Myocyte (in vitro differentiated cells): ENCODE measurements at places on chromosomes 7 and 10. TPM values are rescaled to one million over a fixed set of nuclear protein-coding genes. Genes with fewer than 3 reads are reported as not detected.

KCNH2 gene
- 6.9 and 8.7 TPM in 2 replicates for total RNA-seq

COL28A1 gene
- 0.88 and 2.2 TPM in 2 replicates for total RNA-seq

VIPR2 gene
- not detected in 2 replicates for total RNA-seq

MEOX2 gene
- total RNA-seq = 2.1 and 2.3 TPM in 2 replicates

- DNase-seq = no peak
Observed at GRCh38 chr7:140455743-140456142, 23.6 kb downstream of the MKRN1 start.

DNA sequence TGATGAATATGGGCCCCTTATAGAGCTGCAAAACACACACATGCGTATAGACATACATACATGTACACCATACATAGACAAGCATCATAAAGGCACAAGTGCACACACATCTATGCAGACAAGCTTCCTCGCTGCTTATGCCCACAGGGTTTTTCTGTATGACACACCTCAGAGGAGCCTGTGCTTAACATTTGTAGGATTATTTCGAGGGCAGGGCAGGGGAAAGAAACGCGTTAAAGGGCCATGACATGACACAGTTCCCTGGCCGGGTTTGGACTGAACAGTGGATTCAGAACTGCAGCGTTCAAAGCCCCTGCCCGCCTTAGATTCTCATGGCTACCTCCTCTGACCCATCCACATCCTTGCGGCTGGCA, 44.8 kb downstream of the CHST3 start:
- DNase-seq = no peak

GRCh38 chr7:100472854-100473499, 6.0 kb downstream of the TSC22D4 start:
- DNase-seq = peak; percentile 61

DNA sequence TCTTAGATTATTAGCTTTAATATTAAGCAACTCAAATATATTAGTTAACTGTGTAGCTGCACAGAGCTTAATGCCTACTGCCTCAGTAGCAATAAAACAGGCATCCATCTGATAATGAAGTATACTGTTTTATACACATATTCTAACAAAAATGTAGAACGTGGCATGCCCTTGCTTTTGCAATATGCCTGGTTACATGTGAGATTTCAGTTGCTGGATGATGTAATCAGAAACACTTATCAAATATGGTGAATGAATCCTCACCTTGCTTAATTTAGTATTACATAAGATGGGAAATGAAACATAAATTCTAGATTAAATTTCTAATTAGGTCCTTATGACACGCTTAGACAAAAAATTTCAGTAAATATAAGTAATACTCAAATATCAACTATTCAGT, 8.0 kb downstream of the DNAJC1 start:
- DNase-seq = no peak

GRCh38 chr7:96135241-96135640, 186.7 kb downstream of the SLC25A13 start:
- no peak for DNase-seq

DNA sequence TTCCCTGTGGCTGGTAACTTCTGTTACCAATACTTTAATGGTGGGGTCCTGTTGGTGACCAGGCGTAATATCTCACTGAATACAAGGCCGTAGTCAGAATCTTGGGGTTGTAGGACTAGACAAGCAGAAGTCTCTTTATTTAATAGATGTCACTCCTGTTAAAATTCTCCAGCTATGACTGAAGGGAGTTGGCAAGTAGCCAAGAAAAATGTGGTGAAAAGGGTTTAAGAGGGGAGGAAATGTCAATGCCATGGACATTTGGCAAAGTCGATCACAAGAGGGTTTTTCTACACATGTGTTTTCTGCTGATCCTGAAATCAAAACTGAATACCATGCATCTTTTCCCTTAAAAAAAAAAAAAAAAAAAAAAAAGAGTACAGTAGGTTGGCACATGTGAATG, 533.5 kb downstream of the AUTS2 start:
- peak; percentile 79 for DNase-seq

GRCh38 chr7:101516851-101517250, 112.2 kb downstream of the MYL10 start:
- no peak for DNase-seq

- DNase-seq = peak; percentile 60
Observed at GRCh38 chr10:10222304-10222841, 795.3 kb upstream of the CELF2 start.

DNA sequence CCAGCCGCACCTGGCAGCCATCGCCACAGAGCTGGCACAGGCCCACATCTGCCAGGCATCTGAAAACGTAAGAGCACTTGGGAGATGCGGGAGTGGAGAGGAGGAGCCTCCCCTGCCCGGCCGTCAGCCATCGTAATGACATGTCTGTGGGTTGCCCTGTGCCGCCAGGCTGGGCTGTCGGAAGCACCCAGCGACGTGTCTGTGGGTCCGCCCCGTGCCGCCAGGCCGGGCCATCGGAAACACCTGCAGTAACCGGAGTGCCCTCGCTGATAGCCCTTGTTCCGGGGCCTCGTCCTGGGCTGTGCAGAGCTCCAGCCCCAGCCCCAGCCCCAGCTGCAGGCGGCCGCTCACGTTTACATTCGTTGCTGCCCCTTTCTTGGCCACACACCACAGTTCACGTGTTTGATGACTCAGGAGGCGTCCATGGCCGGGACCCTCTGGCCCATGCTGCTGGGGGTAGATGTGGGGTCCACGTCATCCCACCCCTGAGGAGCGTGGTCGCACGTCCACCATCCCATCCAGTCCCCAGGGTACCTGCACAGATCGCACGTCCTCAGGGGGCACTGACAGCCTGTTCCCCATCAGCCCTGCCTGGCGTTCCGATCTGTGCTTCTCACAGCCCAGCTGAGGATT, 30.0 kb upstream of the PRKAR1B start:
- no peak for DNase-seq

GRCh38 chr10:28315140-28315539, 12.3 kb upstream of the MPP7 start:
- DNase-seq = no peak

- DNase-seq = no peak
Observed at GRCh38 chr10:101394524-101395133, 40.7 kb downstream of the BTRC start.

GRCh38 chr7:12620371-12620770, 49.9 kb downstream of the SCIN start:
- no peak for DNase-seq

DNA sequence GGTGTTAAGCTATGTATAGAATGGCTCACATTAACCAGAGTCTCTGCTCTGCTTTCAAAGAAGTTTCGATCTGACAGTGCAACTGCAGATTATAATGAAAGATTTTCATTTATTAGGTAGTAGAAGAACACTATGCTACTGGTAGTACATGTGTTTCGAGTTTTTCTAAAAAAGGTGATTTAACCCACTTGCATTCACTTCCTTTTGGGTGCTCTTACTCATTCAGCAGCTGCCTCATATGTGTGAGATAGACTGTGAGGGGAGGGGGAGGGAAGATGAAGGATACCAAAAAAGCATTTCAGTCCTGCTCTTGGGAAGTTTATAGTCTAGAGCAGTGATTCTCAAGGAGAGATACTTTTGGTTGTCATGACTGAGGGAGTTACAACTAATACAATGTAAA, 20.4 kb downstream of the PLEKHA8 start:
- no peak for DNase-seq
